ENCODE measurements at places on chromosomes 1 and 21. TPM values are rescaled to one million over a fixed set of nuclear protein-coding genes. Genes with fewer than 3 reads are reported as not detected.
A peak's percentile ranks its signal among the peaks of the same experiment; 100 is the strongest.

Gene MRTO4
- total RNA-seq = 135 TPM

Gene SNX7
- not detected for total RNA-seq

Gene UBAP2L
- total RNA-seq = 277 TPM

GRCh38 chr21:33811167-33812010 is 104.2 kb downstream of the ATP5PO start:
- DNase-seq = no peak

DNA sequence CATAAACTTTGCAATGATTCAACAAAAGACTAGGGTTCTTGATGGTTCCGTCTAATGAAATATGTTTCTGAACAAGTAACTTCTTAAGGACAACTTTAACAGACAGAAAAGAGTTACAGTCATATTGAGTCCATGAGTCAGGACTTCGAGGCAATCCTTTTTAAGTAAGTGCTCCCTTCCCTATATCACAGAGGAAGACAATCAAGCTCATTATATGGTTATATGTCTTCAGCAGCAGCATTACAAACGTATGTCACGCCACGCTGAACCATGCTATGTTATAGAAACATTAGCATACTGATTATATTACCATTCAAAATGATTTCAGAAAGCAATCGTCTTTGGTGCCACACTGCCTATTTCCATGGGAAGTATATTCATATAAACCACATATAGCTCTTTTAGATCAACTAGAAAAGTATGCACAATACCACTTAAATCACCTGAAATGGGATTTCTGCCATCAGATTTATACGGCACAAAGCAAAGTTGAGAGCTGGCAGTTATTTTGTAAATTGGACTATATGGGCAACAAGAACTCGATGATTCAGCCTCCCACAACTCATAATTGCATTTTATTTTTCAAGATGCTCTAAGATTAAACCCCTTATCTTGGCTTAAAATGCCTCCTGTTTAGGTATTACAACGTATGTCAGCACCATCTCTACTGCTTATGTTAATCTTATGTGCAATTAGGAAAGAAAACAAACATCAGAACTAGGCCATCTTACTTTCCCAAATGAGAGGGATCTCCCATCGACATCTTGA is 111.3 kb upstream of the SAMSN1 start:
- DNase-seq = no peak

GRCh38 chr1:243917863-243918565 is 68.0 kb upstream of the AKT3 start:
- peak; percentile 59 for DNase-seq

- no peak for DNase-seq
Observed at GRCh38 chr1:39047374-39048229, 21.5 kb downstream of the NDUFS5 start.

DNA sequence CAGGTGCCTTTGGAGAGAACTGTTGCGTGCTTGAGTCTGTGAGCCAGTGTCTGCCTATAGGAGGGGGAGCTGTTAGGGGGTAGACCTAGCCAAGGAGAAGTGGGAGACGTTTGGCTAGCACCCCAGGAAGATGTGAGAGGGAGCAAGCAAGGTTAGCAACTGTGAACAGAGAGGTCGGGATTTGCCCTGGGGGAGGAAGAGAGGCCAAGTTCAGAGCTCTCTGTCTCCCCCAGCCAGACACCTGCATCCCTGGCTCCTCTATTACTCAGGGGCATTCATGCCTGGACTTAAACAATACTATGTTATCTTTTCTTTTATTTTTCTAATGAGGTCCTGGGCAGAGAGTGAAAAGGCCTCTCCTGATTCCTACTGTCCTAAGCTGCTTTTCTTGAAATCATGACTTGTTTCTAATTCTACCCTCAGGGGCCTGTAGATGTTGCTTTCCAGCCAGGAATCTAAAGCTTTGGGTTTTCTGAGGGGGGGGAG is 2.4 kb downstream of the BTG2 start:
- no peak for DNase-seq

GRCh38 chr21:44253832-44254710 is 7.6 kb downstream of the DNMT3L start:
- no peak for DNase-seq

GRCh38 chr1:232327899-232328298 is 302.0 kb downstream of the SIPA1L2 start:
- DNase-seq = no peak

- no peak for DNase-seq
Observed at GRCh38 chr21:40924641-40925040, 77.7 kb upstream of the DSCAM start.

- peak; percentile 95 for DNase-seq
Observed at GRCh38 chr1:205287767-205288559, 33.6 kb downstream of the NUAK2 start.

DNA sequence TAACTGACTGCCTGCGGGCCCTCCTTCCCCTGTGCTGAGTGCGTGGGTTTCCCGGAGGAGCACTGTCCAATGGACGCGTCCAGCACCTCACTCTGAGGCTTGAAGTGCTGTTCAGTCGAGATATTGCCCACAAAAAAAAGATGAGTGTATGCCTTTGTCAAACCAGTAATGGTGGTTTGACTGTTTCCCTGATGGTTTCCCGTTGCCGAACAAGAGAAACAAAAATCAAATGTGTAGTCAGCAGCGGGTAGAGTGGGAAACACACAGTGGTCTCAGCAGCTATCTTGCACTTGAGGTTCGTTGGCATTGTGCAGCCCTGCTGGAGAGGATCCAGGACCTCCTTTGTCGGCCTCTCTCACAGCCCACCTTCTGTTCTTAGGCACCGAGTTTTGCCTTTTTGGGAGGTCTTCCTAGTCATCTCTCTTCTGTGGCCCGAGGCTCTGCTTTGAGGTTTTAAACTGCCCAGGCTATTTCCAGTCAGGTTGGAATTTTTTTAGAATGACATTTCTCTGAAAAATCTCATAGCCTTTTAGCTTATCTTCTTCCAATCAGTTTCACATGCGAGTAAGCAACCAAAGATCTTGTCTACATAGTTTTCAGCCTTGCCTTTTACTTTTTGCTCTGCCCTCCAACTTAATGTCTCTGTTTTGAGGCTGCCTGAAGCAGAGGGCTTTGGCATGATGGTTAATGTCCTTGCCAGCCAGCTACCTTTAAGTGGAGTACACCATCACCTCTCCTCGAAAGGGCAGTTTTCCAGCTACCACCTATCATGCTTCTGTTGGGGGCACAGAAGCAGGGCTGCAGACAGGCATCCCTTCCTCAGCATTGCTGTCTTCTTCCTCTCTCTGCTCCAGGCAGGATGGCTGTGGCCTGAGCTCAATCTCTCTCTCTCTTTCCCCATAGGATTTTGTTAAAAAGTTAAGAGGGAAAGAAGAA is 132.3 kb downstream of the URB2 start:
- DNase-seq = no peak

All from activated CD4-positive, alpha-beta T cell treated with anti-CD3 and anti-CD28 coated beads, Interleukin-2, amount 10 ng/mL, durations not matched to agents 24 days and 14 days (primary cell).